ENCODE measurements at places on chromosomes 12 and 14.

DNA sequence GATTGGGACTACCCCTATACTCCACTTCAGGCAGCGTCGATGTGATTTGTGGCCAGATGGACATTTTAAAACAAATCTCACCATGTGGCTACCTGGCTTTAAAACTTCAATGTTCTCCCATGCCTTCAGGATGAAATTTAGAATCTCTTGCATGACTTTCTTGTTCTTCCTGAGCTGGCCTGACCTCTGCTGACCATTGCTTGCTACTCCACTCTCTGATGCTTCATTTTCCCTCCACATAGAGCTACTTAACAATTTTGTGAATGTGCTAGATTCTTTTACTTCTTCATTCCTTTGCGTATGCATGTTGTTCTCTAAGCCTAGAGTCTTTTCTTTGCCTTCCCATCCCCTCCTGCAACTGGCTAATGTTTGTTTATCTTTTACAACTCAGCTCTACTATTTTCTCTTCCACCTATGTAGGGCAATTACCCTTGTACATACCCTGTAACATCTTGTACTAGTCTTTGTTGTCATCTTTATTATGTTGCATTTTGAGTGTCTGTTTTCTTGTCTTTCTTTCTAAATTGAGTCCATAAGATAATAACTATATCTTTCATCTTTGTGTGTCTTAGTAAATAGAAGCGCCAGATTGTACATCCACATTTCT lies 41.2 kb downstream of the YLPM1 start:
- peak; percentile 82 for DNase-seq

GRCh38 chr12:130937063-130937462 lies 16.6 kb upstream of the ADGRD1 start:
- DNase-seq = no peak

DNA sequence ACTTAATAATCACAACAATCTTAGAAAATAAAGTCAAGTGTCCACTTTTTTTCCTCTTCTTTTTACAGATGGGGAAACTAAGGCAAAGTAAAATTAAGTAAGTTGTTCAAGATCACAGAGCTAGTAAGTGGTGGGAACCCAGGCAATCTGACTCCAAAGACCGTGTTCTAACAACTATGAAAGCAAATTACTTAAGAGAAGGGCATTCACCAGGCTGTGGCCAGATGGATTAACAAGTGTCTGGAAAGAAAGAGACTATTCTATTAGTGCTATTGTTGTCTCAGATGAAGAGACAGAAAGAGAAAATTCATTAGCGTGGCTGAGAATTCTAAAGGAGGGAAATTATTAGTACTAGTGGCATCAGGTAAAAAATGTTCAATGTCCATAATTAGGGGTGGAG lies 48.5 kb downstream of the FGD6 start:
- no peak for DNase-seq

- DNase-seq = no peak
Observed at GRCh38 chr14:24813089-24813815, 179.3 kb upstream of the GZMB start.

GRCh38 chr12:96136161-96136560 lies 58.0 kb upstream of the ELK3 start:
- peak; percentile 69 for DNase-seq

DNA sequence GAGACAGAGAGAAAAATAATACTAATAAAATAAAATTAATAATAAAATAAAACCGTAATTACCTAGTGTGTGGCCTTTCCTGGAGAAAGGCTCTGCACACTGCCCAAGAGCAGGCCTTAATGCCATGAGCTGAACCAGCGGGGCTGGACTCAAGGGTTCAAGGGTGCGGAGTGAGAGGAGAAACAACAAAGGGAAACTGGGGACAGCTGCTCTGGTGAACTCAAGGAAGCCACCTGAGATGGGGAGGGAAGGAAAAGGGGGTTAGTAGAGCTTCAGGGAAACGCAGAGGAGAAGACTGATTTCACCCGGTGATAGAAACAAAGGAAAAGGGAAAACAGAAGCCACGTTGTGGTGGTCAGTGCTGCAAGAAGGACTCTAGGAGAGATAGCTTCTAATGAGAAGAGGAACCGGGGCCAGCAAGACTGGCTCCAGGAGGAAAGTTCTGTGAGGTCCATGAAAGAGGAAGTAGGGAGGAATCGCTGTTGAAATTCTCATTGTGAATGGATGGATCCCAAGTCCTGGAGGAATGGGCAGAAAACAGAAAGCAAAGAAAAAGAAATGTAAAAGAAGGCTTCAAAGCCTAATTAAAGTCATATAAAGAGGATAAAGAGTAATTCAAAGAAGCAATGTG lies 48.3 kb upstream of the BCL2L14 start:
- DNase-seq = no peak

- DNase-seq = no peak
Observed at GRCh38 chr12:130666645-130667044, 49.5 kb downstream of the RIMBP2 start.

DNA sequence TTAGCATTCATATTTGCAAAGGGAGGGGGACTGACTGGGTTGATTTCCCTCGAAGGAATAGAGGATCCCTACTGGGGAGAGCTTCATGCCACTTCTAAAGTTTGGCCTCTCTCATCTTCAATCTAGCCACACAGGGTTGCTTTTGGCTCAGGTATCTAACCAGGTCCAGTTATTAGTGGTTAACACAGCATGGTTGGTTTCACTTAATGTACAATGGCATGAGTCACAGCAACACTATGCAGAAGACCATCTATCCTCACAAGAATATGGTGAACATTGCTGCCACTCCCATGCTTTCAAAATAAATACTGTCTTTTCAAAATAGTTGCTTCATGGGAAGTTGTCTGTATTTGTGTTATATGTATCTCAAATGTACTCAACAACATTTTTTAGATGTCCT lies 6.6 kb upstream of the RAB3IP start:
- DNase-seq = peak; percentile 22

GRCh38 chr14:104689109-104689880 lies at the start of gene INF2:
INF2 (plus strand) TSS chr14:104689618; CDS start chr14:104701366, 11,748 bp downstream.
- DNase-seq = peak; percentile 45

- DNase-seq = no peak
Observed at GRCh38 chr12:105865886-105866285, 272.9 kb downstream of the NUAK1 start.

DNA sequence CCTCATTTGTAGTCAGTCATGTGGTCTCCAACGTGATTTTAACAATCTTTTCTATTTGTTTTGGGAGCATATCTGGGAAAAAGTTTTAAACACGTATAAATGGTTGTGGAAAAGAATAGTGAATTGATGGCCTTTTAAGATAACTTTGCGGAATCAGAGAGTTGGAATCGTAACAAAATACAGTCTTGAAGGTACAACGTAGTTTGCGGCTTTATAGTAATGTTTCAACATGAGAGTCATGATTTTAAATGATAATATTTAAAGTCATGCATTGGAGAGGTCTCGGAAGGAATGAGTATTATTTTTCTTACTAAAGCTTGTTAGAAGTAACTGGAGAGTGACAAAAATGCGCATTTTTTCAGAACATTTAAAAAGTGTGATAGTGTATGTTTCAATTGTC lies 1.6 kb downstream of the AEBP2 start:
- DNase-seq = peak; percentile 17

GRCh38 chr12:53538209-53538689 lies 31.0 kb upstream of the NPFF start:
- DNase-seq = peak; percentile 94

DNA sequence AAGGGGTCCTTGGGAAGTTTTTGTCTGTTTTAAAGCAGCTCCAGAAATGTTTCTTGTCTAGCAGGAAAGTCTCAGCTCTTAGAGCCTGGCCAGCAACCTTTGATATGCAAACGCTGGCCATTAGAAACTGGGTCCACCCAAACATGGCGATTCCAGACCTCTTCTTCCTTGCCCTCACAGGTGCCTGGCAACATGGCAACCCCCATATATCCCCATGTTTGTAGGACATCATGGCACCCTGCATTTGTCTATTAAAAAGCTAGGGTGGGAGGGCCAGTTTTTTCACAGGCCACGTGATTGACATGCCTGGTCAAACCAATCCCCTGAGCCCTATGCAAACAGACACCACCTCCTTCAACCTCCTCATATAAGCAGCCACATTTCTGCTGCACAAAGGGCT lies 848.7 kb upstream of the FOXG1 start:
- no peak for DNase-seq

GRCh38 chr14:63666335-63666734 lies 24.7 kb upstream of the WDR89 start:
- no peak for DNase-seq

- DNase-seq = no peak
Observed at GRCh38 chr14:104181761-104182530, 43.6 kb downstream of the KIF26A start.

DNA sequence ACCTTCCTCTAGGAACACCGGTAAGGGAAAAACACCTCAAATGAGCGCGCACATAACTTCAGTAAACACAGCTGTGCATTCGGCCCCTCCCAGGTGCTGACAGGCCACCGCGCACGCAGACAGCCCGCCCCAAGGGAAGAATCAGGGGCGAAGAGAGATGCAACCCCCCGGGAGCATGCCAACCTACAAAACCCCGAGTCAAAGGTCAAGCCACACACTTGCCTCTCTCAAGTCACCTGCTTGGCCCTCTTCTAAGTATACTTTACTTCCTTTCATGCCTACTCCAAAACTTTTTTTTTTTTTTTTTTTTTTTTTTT lies 2.3 kb upstream of the CYP46A1 start:
- no peak for DNase-seq

DNA sequence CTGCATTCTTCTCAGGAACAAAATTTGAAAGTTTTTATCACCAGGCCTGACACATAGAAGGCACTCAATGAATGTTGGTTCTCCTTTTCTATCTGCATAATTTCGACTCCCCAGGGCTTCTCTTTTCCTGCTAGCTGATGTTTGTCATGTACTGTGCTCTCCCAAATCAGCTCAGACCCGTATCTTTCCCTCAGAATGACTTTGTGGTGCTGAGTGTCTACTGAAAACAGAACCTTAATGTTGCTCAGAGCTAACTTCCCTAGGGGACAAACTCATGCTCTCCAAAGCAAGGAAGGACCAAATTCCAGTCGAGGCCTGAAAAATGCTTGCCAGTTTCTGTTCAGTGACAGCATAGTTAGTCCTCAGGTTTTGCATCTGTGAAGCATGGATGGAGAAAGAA lies 1.9 kb downstream of the ARHGDIB start:
- DNase-seq = no peak

- DNase-seq = no peak
Observed at GRCh38 chr12:72286526-72286925, 14.4 kb downstream of the TRHDE start.

DNA sequence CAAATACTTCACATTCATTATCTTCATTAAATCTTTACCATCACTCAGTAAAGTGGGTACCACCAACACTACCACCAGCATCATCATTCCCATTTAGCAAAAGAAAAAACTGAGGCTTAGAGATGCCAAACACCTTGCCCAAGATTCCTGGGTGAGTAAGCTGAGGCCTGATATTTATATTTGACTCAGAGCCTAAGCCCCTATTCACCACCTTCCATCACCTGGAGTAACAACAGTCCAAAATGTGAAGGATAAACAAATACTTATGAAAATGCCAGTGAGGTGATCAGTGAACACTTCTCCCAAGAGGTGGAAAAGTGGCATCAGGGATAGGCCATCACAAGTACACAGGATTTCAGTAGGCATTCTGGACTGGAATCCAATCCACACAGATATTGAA lies 3.7 kb downstream of the SLC38A1 start:
- DNase-seq = no peak

- no peak for DNase-seq
Observed at GRCh38 chr12:95197636-95198035, 19.6 kb downstream of the FGD6 start.

GRCh38 chr12:38775457-38775856 lies 129.9 kb downstream of the CPNE8 start:
- no peak for DNase-seq

DNA sequence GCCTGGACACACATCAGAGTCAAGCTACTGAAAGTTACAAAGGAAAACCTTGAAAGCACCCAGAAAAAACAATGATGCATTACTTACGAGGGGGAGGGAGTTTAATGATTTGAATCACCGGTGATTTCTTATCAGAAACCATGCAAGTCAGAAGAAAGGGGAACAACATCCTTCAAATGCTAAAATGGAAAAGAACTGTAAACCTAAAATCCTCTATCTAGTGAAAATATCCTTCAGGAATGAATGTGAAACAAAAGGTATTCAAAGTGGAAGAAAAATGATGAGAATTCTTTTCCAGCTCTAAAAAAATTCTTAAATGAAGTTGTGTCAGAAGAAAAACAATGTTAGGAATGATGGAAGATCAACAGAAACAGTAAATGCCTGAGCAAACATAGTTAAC lies 16.8 kb downstream of the SCAF11 start:
- peak; percentile 30 for DNase-seq

DNA sequence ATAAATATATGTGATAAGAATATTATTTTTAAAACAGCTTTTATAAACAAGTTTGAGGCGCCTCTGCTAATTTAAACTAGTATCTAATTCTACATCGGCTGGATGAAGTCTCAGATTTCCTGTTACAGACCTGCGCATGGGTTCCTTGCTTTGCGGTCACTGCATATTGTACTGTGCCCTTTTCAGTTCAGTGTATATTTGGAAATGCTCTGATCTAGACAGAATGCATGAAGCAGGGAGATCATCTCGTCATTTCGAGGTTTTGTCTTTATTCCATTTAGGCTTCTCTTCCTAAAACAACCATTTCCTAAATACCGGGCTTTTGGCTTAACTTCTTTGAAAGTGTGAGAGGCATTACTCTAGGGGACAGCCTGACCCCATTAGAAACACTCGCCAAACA lies 25.6 kb downstream of the CRACR2A start:
- no peak for DNase-seq

Data from fibroblast of pulmonary artery (primary cell).